ENCODE measurements at places on chromosomes 1 and 21. TPM values are rescaled to one million over a fixed set of nuclear protein-coding genes. Genes with fewer than 3 reads are reported as not detected.

The ZNF672 gene
- total RNA-seq: 39.1 TPM

The HMGCS2 gene
- total RNA-seq: not detected

The CFHR2 gene
- not detected for total RNA-seq

The TMEM240 gene
- total RNA-seq: not detected

The FPGT gene
- total RNA-seq: 5.9 TPM

The VANGL2 gene
- total RNA-seq: 0.07 TPM

The A3GALT2 gene
- total RNA-seq: not detected

The ADAMTS5 gene
- not detected for total RNA-seq

The NPPA gene
- not detected for total RNA-seq

The TTC39A gene
- not detected for total RNA-seq

The DMBX1 gene
- not detected for total RNA-seq

The TNNT2 gene
- not detected for total RNA-seq

The MPZL1 gene
- 3.3 TPM for total RNA-seq

The OR2G6 gene
- not detected for total RNA-seq

The PTAFR gene
- total RNA-seq: 0.54 TPM

The SLC30A10 gene
- not detected for total RNA-seq

The RNF207 gene
- total RNA-seq: 8.4 TPM

The FOXD2 gene
- 0.74 TPM for total RNA-seq

The KIAA1614 gene
- total RNA-seq: 0.20 TPM

The OR2L5 gene
- not detected for total RNA-seq

The AGTRAP gene
- total RNA-seq: 25.2 TPM

The NTPCR gene
- total RNA-seq: 12.4 TPM

The PARS2 gene
- total RNA-seq: 0.49 TPM

The CASQ2 gene
- total RNA-seq: not detected

The FBXO2 gene
- 2.1 TPM for total RNA-seq

All from CD4-positive, CD25-positive, alpha-beta regulatory T cell (primary cell).